ENCODE measurements at places on chromosomes 7 and 10.

- DNase-seq = peak; percentile 93
Measured at GRCh38 chr7:137846827-137847567, at the start of gene DGKI. Gene DGKI (minus strand): TSS chr7:137846974.

GRCh38 chr7:151431768-151432311, 8.1 kb downstream of the CRYGN start:
- DNase-seq = peak; percentile 6

DNA sequence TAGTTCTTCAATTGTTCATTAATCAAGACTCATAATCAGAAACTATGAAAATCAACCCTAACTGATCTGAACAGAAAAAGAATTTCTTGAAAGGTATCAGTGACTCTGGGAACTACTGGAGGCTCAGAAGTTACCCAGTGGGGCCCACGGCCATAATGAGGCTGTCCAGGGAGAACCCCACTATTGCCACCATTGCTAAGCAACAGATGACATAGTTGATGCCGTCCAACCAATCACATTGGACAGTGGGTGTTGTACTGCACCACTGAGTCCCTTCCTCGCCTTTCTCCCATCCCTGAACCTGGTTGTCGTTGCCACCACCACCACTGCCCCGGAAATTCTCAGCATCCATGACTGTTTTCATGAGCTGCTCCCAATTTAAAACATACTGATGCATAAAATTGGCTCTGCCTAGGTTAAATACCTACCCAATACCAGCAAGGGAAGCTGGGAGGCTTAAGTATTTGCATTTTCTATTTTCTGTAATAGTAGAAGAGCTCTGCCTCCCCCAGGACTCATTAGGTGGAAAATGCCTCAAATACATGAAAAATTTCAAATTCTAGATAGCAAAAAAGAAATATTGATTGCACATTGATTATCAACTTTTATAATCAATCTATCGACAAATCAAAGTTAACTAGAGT, 26.7 kb upstream of the USP6NL start:
- DNase-seq = no peak

- no peak for DNase-seq
Measured at GRCh38 chr10:99326871-99327270, 2.3 kb upstream of the CNNM1 start.

DNA sequence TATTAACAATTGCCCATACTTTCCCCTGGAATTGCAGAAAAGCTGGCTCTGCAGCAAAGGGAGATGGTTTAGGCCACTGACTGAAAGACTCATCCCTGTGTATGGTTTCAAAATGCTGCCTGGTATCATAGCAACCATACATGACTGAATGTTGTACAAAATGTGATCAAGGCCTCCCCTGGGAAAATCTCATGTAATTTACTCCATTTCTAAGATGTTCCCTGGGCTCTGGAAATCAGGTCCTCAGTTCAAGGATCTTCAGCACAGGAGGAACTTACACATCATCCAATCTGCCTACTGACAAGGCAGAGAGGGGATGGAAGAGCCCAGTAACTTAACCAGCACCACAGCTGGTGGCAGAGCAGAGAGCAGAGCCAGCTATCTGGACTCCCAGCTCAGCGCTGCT, 111.8 kb downstream of the JAZF1 start:
- peak; percentile 51 for DNase-seq

GRCh38 chr10:51700228-51700817, 928 bp upstream of the CSTF2T start:
- no peak for DNase-seq

DNA sequence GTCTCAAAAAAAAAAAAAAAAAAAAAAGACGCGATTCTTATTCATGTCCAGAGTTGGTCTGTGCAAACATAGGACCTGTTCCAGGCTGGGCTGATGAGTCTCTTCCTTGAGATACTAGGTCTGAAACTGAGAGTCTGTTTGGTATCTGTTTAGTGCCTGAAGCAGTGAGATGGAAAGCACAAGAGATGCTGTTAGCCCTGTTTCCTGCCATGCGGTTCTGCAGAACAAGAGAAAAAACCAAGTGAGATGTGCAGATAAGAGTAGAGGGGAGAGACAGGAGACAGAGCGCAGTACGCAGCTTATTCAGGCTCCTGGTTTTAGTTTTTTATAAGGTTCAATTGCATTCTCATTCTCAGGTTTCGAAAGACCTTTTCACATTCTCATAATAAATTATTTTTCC, 85.8 kb upstream of the PRKCQ start:
- no peak for DNase-seq

DNA sequence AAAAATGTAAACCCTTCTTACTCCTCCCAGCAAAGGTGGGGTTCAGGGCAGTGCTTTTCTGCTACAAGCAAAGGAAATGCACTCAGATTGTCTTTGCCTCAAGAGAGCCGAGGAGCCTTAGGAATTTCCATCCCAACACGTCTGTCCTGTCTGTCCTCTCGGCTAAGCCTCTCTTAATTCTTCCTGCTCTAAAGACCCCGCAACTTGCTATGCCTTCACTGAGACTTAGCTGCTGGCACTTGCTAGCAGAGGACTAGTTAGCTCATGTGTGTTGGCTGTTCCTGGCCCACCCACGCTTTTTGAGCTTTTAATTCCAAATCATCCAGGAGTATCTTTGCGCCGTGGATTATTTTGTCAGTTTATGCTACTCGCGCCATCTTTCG, 481 bp upstream of the NPM3 start:
- DNase-seq = no peak

- DNase-seq = no peak
Measured at GRCh38 chr10:115933098-115933497, 339.9 kb downstream of the GFRA1 start.

GRCh38 chr10:112526906-112527305, 79.9 kb downstream of the VTI1A start:
- no peak for DNase-seq
